Peyer's patch (tissue), 4 donors: ENCODE measurements at places on chromosomes 4 and X. TPM values are rescaled to one million over a fixed set of nuclear protein-coding genes. Genes with fewer than 3 reads are reported as not detected.

The GAGE1 gene
- total RNA-seq = not detected

The ASMT gene
- total RNA-seq = 12.4 TPM

The PCDH18 gene
- 16.0 TPM for total RNA-seq

The BEX4 gene
- 8.8 TPM for total RNA-seq

The PPP1R3F gene
- total RNA-seq = 6.7 TPM

The MAGEB2 gene
- not detected for total RNA-seq

GRCh38 chr4:57445686-57446085 is 335.5 kb upstream of the IGFBP7 start:
- H3K4me3 ChIP-seq = no peak overlapping the region
- H3K27ac ChIP-seq = no peak overlapping the region
- H3K27me3 ChIP-seq = no peaks in the 10 kb centered on the region

GRCh38 chr4:38455092-38455862 is 208.7 kb upstream of the KLF3 start:
- no peak overlapping the region for H3K27ac ChIP-seq
- no peak overlapping the region for H3K4me3 ChIP-seq
- no peaks in the 10 kb centered on the region for H3K4me1 ChIP-seq
- no peak for DNase-seq
- H3K27me3 ChIP-seq = no peaks in the 10 kb centered on the region

- H3K27ac ChIP-seq = no peak overlapping the region
- no peak for DNase-seq
- H3K27me3 ChIP-seq = no peaks in the 10 kb centered on the region
- no peaks in the 10 kb centered on the region for H3K4me1 ChIP-seq
- H3K4me3 ChIP-seq = no peak overlapping the region
Measured at GRCh38 chr4:42789041-42789567, 103.4 kb upstream of the GRXCR1 start.

DNA sequence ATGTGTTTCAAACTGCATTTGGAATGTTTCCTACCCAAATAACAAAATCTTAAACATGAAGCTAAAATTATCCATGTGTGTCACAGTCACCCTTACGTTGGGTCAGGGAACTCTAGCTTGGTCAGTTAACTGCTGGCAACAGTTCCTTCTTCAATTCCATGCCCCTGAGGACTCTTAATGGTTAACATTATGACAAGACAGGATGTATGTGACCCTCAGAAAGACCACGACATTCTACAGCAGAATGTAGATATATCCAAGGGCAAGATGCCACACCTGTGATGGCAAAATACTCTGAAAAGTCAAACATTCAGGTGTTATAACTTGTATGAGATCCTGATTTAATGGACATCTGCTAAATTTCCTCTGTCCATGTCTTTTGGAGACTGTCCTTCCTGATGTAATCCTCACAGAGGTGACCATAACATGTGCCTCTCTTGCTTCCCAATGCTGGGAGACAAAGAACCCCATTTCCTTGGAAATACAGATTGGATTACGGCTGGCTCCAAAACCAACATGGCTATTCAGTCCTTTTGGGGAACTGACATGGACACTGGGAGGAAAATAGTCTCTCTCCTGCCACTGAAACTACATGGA is 39.1 kb downstream of the YTHDC1 start:
- no peak overlapping the region for H3K4me3 ChIP-seq
- H3K27ac ChIP-seq = no peak overlapping the region
- H3K36me3 ChIP-seq = no peaks in the 10 kb centered on the region
- no peaks in the 10 kb centered on the region for H3K27me3 ChIP-seq
- H3K4me1 ChIP-seq = no peaks in the 10 kb centered on the region

DNA sequence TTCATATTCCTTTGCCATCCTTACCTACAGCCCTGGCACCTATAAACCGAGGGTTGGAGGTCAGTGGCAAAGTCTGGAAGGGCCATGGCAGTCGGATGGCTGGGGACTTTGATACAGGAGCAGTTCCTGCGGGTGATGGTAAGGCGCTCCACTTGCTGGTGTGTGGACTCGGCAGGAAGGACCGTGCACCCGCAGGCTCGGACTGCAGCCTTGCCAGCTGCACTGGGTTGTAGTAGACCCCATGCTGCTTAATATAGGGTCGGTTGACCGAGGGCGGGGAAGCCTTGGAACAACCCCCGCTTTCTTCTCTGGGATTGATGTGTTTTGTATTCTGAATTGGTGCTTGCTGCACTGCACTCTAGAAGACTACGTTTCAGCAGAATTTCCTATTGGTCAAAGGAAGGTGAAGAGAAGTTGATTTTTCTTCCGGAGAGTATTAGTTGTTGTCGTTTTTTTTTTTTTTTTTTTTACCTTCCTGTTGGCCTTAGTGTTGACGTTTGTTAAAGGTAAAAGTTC is 638 bp downstream of the BLTP1 start:
- no peaks in the 10 kb centered on the region for H3K27me3 ChIP-seq
- H3K4me1 ChIP-seq = no peaks in the 10 kb centered on the region
- peak; percentile 38 for DNase-seq
- no peaks in the 10 kb centered on the region for H3K36me3 ChIP-seq
- H3K27ac ChIP-seq = peak overlapping the region; percentile 89

DNA sequence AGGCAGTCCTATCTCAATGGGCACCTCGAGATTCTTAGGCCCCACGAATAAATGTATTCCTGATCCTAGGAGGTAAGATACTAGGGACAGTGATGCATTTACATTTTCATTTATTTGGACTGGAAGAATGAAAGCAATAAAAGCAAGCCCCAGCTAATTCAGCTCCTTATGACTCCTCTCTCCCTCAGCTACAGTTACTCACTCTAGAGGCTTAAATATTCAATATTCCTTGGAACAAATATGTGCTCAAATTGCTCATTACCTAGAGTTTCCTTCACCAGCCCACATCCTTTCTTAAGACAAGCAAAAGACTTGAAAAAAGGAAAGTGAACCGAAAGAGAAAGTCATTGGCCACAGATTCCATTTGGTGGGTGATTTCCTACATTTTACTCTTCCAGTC is 13.9 kb downstream of the PAGE2 start:
- H3K27me3 ChIP-seq = no peaks in the 10 kb centered on the region
- no peaks in the 10 kb centered on the region for H3K4me1 ChIP-seq
- H3K36me3 ChIP-seq = no peaks in the 10 kb centered on the region
- DNase-seq = no peak
- H3K27ac ChIP-seq = no peak overlapping the region
- H3K4me3 ChIP-seq = no peak overlapping the region

DNA sequence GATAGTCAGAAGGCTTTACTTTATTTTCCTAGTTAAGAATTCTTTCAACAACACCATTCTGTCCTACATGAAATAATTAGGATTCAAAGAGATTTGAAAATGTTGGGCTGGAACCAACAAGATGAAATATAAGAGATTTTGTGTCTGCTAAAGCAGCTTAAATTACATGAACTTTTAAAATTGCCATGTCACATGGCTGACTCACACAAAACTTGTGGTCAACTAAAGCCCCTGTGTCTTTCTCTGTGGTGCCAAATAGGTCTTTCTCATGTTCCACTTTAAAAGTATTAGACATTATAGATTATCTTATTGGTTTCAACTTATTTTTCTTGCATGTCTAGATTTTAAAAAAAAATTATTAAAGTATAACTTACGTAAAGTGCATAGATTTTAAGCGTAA is 60.8 kb upstream of the FHL1 start:
- H3K4me3 ChIP-seq = no peak overlapping the region
- H3K36me3 ChIP-seq = no peaks in the 10 kb centered on the region
- no peaks in the 10 kb centered on the region for H3K4me1 ChIP-seq
- H3K27ac ChIP-seq = no peak overlapping the region

DNA sequence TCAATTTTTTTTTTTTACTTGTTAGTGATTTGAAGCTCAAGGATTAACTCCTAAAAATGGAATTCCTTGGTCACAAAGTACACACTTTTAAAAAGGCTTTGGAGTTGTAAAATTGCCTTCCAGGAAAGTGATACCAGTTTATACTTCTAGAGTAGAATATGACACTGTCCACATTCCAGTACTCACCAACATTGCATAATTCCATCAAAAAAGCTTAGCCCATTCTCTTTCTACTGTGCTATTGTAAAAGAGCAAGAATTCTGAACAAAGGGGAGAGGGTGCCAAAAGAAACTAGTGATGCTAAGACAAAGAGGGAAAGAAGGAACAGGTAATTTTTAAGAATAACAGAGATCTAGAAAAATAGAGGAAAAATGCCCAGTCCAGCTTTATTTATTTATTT is 10.4 kb upstream of the PHOX2B start:
- no peak for DNase-seq
- no peak overlapping the region for H3K4me3 ChIP-seq
- no peak overlapping the region for H3K27ac ChIP-seq
- H3K27me3 ChIP-seq = no peaks in the 10 kb centered on the region
- H3K36me3 ChIP-seq = no peaks in the 10 kb centered on the region
- no peaks in the 10 kb centered on the region for H3K4me1 ChIP-seq
